ENCODE measurements at places on chromosomes 5 and 9.

- no peak for DNase-seq
Measured at GRCh38 chr9:78725503-78725902, 428.6 kb downstream of the PSAT1 start.

- DNase-seq: no peak
Measured at GRCh38 chr5:139684881-139685749, 37.0 kb downstream of the CXXC5 start.

- DNase-seq: no peak
Measured at GRCh38 chr5:93567424-93567823, 13.6 kb downstream of the NR2F1-AS1 start.

GRCh38 chr9:89548071-89548638 is 50.2 kb upstream of the SEMA4D start:
- no peak for DNase-seq

GRCh38 chr5:60437308-60437707 is 262.7 kb downstream of the DEPDC1B start:
- DNase-seq: no peak

- no peak for DNase-seq
Measured at GRCh38 chr5:9977070-9977469, 272.6 kb downstream of the ATPSCKMT start.

GRCh38 chr9:28648723-28649122 is 1075.4 kb upstream of the C9orf72 start:
- no peak for DNase-seq

DNA sequence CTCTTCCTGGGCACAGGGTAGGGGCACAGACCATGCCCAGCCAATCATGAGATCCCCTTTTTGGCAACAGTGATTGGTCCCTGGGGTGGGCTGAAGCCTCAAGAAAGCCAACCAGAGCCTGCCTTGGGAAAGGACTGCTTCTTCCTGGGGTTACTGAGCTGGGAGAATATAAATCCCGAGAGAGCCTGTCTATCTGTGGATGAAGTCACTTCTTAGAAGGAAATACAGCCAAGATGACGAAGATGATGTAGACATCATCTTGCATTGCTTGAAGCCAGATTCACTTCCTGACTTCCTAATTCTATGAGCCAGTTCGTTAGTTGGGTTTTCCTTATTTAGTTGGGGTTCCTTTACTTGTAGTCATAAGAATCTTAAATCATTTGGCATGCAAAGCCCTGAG is 50.1 kb upstream of the PWWP2A start:
- peak; percentile 97 for DNase-seq

GRCh38 chr5:83718195-83718825 is 2.3 kb downstream of the HAPLN1 start:
- DNase-seq: peak; percentile 64

DNA sequence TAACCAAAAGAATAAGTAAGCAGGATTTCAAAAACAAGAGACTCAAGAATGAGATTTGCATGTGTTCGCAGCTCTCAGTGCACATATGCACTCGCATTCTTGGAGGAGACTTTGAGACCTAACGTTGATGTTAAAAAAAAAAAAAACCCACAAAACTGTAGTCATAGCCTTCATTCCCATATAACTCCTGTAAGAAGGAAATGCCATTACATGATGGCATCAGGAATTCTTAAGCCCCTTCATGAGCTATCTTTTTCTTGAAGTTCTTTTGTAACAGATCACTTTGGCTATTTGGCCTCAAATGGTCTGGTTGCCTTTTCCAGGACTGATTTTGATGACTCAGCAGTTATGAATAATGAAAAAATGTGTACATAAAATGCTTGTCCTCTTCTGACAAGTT is 113.8 kb downstream of the ALDH1A1 start:
- peak; percentile 88 for DNase-seq

DNA sequence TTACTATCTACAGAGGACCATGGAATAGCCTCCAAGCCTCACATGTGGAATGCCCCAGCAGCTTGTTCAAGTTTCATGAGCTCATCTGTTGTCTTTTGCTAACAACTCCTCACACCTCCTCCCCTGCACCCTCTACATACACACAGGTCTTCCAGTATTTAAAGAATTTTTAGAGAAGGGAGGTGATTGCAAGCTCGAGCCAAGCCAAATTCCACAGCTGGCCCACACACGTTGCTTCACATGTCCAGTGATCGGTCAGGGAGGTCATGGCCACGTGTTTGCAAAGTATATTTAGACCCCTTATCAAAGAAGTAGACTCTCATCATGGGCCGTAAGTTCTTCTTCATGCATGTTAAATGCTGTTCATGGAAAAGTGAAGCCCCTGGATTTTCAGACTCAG is 281.7 kb downstream of the OSTF1 start:
- no peak for DNase-seq

GRCh38 chr9:79233542-79233941 is 338.2 kb upstream of the TLE4 start:
- DNase-seq: no peak

GRCh38 chr9:129637102-129637501 is 4.8 kb downstream of the ASB6 start:
- no peak for DNase-seq

- DNase-seq: peak; percentile 84
Measured at GRCh38 chr5:158660726-158661125, 439.0 kb downstream of the EBF1 start.

DNA sequence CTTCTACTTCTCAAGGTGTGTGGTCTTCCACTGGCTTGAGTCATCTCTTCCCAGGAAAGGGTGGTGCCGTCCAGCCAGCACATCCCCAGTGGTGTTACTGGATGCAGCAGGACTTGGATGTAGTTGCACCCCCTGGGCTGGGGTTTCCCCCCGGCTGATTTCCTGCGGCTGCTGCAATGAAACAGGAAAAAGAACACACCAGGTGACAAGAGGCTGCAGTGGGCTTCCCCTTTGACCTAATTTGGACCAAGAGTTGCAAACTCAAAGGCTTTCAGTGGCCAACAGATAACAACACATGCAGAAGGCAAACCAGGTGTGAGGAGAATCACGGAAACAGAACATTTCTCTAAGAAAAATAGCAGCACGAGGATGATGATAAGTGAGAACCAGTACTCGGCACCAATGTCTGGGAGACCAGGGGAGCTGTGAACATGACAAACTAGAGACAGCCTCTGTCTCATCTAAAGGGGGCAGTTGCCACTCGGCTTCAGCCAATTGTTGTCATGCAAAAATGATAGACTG is 83.7 kb downstream of the PDE6A start:
- peak; percentile 18 for DNase-seq

GRCh38 chr9:133201424-133202144 is 7.5 kb downstream of the OBP2B start:
- no peak for DNase-seq

DNA sequence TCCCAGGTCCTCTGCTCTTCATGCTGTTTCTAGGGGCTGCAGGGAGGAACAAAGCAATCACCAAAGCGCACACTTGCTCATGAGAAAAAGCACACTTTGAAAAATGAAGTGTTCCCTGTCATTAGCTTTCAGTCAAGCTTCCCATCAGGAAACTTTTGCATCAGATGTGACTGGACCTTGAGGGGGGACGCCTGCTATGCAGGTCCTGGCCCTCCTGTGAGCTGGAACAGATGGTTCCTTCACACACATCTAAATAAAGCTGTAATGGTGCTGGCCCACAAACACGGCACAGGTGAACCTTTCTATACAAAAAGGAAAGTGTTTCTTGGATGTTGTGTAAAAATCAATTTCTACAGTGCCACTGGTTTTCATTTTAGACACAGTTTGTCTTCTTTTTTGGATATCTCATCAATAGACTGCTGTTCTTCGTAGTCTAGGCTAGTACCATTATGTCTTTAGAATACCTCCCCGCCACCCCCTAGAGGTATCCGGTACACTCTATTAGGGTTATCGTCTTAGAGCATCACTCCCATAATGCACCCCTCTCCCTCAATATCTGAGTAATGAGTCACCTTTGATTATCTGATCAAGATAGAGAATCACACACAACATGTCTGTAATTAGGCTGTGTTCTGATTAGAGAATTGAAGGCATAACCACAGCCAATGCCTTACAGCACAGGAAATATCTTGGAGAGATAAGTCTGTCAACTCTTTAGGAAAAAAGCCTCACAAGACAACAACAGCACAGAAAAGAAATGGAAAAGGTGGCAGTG is 266.3 kb downstream of the TLR4 start:
- no peak for DNase-seq

DNA sequence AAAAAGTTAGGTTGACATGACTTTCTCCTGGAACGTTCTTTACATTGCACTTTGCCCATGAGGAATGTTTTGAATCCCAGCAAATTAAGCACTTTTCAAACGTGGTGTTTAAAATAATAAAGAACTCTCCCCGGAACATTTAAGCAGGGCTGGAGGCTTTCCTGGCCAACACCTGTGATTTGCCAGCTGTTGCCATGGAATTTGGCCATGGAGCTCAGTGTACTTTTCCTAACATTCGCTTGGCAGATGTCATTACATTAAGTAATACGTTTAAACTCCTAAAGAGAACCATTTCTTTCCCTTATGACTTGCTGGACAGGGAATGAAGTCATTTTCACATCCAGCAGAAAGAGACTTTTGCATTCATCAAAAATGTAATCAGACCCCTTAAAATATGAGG is 146.1 kb downstream of the GAS1 start:
- peak; percentile 34 for DNase-seq

GRCh38 chr5:97071101-97071500 is 71.3 kb downstream of the LIX1 start:
- DNase-seq: peak; percentile 76

DNA sequence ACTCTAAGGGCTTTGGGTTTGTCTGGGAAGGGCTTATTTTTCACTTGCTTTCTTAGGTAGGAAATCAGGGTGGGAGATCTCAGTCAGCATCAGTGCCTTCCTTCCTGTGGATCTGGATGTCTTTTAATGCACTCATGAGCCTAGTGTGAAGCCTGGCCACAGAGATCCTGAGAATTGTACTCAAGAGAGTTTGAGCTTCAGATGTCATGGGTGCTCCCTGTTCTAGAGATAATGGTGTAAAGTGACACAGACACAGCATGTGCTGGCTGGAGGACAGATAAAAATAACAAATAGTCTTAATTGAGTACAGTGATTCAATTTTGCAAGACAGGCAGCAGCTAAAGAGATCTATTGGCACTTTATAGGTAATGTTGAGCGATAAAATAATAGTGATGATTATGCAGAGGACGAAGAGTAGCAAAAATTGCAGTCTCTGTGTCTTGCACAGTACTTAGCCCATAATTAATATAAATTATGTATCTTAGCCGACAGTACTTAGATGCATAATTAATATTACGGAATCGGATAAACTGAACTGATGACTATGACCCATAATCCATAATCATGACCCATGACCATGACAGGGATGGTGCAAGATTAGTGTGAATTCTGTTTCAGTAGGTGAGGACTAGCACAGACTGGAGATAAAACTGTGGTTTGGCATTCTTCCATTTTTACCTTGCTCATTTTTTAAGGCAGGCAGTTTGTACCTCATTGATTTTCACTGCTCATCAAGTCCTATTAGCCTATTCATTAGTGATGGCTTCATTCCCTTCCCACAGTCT is 408.7 kb upstream of the PIK3R1 start:
- DNase-seq: no peak

- no peak for DNase-seq
Measured at GRCh38 chr5:78719504-78720219, 71.1 kb upstream of the LHFPL2 start.

DNA sequence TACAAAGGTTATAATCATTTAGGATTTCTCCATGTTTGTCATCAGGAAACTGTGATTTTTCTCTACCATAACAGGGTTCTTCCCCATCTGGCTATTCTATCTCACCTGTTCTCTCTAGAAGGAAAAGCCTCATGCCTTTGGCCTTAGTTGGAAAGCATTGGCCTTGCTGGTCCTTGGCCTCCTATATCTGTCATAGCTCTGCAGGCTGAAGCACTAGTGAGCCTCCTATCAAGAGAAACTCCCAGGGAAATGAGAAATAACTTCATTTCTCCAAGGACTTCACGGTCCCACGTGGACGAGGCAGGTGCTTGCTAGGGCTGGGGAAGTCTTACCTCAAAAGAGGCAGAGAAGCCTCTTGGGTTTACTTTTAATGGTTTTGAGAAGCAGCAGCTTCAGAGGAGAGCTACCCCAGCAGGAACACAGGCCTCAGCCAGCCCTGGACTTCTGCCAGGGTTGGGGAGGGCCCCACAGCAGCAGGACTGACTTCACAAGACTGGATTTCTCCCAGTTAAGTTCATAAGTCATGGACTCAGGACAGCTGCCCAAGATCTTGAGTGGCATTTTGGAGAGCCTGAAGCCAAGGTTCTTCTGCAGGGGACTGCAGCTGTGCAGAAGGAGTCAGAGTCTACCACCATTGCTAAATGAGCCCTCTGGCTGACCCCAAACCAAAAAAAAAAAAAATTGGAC is 15.8 kb upstream of the PSAT1 start:
- peak; percentile 54 for DNase-seq

Measured in fibroblast of skin of right quadriceps (primary cell).